ENCODE measurements at places on chromosomes 11 and 22.

DNA sequence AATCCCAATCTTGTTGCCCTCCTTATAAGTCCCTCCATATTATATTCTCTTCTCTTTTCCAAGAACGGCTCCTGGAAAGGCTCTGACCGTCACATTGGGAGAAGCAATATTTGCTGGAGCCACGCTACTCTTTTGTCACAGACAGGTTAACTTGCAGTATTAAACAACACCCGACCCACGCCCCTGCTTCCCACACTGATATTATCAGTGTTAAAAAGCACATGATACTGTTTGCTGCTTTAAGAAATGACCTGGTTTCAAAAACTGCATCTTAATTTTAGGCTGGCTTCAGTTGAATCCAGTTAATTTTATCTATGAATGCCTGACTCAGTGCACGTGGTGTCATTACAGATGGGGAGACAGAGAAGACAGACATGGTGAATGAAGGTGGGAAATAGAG is 3.1 kb downstream of the FLI1 start:
- no peak for DNase-seq

DNA sequence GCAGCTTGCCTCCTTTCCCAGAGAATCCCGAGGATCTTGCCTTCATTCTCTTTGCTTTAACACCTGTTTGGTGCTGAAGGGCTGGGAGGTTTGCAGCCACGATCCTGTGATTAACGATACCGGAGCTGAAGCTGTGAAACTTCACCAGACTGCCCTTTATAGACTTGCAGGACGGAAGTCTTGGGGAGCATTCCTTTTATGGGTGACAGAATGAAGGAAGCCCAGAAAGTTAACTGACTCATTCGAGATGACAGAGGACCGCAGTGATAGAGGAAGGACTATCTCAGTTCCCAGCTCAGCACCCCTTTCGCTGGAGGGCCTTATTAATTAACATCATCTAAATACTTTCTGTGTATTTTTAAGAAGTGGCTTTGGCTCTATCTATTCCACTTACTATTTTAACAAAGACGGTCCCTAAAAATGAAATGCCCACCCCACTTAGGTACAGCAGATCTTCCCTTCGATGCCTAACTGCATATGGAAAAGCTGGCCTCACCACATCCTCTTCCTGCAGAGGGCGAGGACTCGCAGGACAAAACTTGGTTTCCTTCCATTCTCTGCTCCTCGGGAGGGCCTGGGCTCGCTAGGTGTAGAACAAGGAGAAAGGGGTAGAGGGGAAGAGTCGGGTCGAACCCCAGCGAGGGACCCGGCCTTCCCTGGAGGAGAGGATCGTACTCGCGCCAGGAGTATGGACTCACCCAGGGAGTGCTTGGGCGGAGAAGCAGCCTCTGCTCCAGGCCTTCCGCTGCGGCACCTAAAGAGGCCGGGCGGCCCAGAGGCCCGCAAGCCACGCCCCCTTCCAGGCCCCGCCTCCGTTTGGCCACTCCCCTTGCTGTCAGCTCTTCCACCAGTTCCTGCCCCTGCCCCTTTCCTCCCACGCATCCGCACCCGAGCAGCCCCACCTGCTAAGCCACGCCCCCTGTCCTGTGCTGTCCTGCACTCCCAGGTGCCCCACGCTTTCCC is 30.7 kb upstream of the USP47 start:
- no peak for DNase-seq

- no peak for DNase-seq
These were observed 85.3 kb upstream of the SORL1-AS1 start for GRCh38 chr11:121538054-121538453.

DNA sequence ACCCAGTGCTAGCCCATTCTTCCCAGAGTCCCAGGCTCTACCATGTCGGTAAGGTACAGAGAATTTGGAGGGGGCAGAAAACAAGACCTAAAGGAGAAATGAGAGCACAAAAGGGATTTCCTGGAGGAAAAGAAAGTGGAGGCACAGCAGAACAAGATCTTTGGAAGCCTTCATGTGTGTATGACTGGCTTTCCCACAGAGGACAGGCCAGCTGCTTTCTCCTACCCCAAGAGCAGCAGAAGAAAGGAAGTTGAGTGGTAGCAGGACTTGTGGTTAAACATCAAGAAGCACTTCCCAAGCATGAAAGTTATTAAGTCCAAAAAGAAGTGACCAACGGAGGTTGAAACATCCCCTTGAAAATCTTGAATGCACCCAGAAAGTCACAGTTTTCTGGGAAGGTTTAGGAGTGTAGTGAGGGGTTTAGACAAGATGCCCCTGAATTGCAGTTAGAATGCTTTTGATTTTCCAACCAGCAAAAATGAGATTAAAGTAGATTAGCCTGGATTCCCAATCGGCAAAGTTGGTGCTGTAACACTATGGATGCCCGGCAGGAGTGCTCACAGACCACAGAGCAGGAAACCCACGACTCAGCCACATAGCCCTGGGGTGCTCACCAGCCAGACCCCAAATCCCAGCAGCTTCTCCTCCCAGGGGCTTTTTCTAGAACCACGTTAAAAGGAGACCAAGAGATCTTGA is 608 bp downstream of the TMPRSS13 start:
- no peak for DNase-seq

DNA sequence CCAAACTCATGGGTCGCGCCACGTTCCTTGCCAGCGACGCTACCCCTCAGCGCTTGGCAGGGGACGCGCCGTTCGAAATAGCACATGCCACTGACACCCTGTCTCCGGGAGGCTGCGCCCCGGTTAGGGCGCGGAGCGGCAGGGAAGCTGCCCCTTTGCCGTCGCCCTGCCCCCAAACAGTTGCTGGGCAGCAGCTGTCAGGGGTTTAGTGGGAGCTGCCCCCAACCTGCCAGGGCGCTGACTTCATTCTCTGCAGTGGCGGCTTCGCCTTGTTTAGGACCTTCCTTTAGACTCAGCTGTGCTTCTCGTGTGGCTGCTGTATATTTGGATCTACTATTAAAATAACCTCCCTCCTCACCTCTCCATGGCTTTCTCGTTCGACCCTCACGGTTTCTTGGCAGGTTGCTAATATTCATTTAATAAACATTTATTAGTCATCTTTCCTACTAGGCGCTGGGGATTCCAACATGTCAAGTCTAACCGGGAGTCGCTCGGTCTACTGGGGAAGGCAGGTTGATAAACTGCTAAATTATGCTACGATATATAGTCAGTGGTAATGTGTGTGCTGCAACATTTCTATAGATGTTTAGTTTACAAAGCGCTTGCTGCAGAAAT is 782 bp downstream of the TMEM109 start:
- DNase-seq, result peak; percentile 38

- DNase-seq, result no peak
These were observed 9.9 kb downstream of the MICAL2 start for GRCh38 chr11:12120031-12121008.

- no peak for DNase-seq
These were observed 19.7 kb upstream of the FIBIN start for GRCh38 chr11:26974069-26974783.

DNA sequence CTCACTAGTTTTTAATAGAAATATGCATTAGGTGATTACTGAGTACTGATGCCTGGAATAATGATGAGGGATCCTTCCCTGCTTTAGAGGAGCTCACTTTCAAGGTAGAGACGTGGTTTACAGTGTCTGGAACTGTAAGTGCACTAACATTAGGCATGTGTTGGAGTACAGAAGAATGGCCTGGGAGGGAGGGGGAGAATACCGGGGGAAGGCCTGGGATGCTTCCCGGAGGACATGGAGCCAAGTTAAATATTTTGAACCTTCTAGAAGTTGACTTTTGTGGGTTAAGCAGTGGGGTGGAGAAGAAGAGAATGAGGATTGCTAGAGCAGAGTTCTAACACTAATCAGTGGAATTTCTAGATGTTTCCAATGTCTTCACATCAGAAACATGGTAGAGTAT is 261.6 kb downstream of the NELL1 start:
- no peak for DNase-seq

DNA sequence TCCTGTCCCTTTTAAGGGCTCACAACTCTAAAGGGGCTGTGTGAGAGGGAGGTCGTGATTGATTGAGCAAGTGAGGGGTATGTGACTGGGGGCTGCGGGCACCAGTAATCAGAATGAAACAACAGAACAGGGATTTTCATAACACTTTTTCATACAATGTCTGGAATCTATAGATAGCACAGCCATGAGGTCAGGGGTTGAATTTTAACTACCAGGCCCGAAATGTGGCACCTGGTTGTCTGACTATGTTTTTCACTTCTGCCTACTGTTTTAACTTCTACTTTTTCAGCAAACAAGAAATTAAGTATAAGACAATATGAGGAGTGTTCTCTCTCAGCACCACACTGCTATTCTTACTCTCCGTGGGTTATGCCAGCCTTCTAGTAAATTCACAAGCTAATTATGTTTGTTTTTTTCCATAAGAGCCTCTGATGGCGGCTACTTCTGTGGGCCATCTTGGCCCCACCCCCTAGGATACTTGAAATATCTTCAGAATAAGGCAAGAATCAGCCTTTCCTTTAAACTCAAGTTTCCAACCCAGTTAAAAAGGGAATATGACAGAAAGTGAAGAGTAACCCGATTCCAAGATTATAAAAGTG is 552.8 kb upstream of the CHORDC1 start:
- no peak for DNase-seq

GRCh38 chr22:22207845-22208564 is 36.6 kb upstream of the VPREB1 start:
- DNase-seq, result peak; percentile 70

All from CD4-positive, alpha-beta T cell treated with Interleukin-21 for 1 hour (primary cell).